ENCODE measurements at places on chromosomes 2 and 18.

GRCh38 chr2:200369886-200370285 lies 63.4 kb downstream of the SPATS2L start:
- no peak for DNase-seq

DNA sequence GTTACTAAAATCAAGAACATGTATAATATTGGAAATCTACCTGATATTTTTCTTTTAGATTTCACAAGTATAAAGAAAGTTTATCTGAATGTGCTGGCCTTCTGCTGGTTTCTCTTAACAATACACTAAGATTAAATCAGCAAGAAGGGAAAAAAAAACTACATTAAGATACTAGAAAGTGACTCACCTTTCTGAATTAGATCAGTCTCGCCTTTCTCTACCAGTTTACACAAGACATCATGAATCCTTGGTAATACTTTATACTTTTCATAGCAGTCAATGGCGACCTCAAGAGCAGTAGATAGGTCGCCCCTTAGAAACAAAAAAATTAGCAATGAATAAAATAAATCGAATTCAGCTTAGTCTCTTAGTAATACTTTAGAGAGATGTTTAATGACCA lies 61.2 kb downstream of the LRPPRC start:
- no peak for DNase-seq

- no peak for DNase-seq
These were observed 51.7 kb upstream of the MAPK4 start for GRCh38 chr18:50508228-50508627.

- DNase-seq, result no peak
These were observed 12.7 kb downstream of the CNDP2 start for GRCh38 chr18:74508821-74509225.

DNA sequence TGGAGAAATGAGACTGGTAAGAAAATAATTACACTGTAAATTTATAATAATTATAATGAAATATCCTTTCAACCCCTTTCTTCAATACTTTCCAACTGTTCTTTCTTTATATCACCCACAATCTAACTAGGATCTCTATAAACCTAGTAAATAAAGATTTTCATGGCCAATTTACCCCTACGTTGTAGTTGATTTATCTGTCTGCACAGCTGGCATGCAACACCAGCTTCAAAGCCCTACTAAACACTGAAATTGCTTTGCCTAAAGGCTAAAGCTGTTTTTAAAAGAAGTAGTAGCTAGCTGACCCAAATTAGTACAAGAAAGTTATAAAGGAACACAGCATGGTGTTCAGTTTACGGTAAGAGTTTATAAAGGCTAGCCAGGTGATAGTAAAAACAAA lies 140.1 kb downstream of the NOL4 start:
- DNase-seq, result no peak

DNA sequence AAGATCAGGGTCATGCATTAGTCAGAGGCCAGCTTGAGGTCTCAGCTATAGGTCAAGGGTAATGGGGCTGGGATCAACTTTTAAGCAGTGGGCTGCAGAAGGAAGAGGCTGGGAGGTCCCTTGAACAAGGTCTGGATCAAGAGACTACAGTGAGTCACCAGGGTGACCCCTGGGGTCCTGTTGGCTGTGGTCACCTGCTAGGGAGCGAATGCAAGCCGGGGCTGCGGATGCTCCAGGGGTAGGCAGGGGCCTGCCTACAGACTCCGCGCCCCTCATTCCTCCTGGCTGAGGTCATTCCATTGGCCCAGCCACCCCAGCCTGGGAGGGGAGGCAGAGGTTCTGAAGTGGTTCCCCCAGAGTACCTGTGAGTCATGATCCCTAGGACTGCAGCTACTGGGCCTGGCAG lies 110.4 kb downstream of the CYP26B1 start:
- no peak for DNase-seq

DNA sequence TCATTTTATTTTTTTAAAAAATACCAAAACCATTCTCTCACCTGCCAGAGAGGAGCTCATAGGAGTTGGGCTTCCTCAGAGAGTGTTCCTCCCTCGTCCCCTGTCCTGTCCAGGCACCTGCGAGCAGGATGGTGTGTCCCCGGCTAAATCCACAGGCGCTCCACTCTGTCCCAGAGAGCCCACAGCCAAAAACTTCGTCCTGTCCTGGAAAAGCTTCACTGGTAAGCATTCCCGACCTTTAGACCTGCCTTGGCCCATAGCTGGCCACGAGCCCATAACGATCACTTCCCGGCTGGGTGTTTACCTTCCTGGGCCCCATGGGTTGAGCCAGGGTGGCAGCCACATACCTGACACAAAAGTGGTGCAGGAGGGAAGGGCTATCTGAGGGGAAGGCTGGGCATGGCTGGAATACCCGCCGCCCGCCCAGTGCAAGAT lies at the start of gene NGEF:
Gene NGEF (minus strand): TSS at position 230 of the 435 bp plus-strand sequence. CDS start 38,366 bp downstream, outside the sequence.
- no peak for DNase-seq

- DNase-seq, result no peak
These were observed 108.8 kb upstream of the ITGB6 start for GRCh38 chr2:160308915-160309314.

- no peak for DNase-seq
These were observed 68.3 kb upstream of the OTOS start for GRCh38 chr2:240208631-240209211.

All from effector memory CD4-positive, alpha-beta T cell (primary cell).